ENCODE measurements at places on chromosomes 16 and 17.
A peak's percentile ranks its signal among the peaks of the same experiment; 100 is the strongest.

- DNase-seq: peak; percentile 68
These were observed 8.8 kb upstream of the CEP112 start for GRCh38 chr17:66200685-66201092.

DNA sequence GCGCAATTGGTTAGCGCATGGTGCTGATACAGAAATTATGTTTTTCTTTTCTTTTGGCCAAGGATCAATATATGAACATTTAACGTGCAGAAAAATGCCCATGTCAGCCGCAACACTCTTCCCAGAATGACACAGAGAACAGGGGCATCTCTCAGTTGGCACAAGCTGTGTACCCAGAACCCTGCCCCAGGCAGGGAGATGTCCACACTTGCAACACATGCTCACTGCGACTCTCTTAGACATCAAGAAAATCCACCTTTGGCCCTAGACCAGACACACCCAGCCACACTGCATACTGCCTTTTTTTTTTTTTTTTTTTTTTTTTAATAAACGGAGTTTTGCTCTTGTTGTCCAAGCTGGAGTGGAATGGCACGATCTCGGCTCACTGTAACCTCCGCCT lies 17.0 kb downstream of the PITPNA start:
- DNase-seq: no peak

DNA sequence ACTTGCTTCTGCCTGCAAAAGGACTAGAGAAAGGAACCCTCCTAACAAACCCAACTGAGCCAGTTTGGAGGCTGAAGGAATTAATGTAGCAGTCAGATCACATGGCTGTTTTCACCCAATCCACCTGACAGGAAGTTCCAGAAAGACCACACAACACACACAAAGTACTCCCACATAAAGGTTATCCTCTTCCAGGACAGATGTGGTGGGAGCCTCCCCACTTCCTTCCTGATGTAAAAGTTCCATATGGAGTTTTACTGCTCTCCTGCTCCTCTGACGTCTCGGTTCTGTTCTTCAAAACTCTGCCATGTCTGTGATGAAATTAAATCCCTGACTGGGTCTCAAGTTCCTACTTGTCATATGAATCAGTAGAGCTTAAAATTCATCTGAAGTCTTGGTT lies 497.0 kb upstream of the HSBP1 start:
- DNase-seq: no peak

DNA sequence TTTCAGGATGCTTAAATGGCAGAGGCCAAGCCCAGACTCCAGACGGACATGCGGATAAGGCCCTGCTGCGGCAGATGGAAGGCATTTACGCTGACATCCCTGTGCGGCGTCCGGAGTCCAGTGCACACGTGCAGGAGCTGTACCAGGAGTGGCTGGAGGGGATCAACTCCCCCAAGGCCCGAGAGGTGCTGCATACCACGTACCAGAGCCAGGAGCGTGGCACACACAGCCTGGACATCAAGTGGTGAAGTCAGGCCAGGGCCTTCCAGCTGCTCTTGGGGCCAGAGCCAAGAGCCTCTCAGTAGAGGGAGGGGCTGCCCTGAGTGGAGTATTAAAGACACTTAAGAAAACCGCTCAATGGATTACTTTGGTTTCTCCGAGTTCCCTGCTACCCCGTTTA lies 29.4 kb downstream of the NARF start:
- no peak for DNase-seq

DNA sequence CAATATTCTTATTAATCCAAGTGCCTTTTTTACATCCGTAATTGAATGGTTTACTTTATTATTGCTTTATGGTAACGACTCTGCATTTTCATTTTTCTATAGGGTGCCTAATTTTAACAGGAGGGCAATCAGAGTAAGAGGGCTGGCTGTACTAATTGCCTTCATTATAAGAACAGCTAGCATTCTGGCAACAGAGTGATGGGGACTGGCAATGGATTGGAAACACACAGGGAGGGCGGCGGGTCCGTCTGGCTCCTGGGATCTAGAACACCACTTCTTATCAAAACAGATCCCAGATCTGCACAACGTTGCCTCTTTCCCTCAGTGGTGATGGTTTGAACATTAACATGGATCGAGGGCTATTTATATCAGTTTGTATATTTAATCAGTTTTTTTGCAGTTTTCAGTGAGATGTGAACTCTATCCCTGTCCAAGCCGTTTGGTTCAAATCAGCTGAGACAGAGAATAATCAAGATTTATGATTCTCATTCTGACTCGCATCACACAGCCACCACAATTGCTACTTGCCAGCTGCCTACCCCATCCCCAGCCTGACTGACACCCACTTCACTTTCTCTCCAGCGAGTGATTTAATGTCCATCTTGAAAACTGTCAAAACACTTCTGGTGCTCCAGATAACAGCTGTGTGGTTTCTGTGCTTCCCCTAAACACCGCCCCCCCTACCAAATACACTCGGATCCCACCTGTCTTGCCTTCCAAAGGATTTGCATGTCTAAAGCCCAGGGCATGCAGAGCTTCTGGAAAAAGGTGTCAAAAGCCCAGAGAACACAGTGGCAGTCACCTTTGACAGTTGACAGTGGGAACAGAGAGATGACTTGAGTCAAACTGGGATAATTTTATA lies 327.9 kb downstream of the HS3ST4 start:
- no peak for DNase-seq

GRCh38 chr17:68776451-68776850 lies 175.3 kb upstream of the FAM20A start:
- no peak for DNase-seq

DNA sequence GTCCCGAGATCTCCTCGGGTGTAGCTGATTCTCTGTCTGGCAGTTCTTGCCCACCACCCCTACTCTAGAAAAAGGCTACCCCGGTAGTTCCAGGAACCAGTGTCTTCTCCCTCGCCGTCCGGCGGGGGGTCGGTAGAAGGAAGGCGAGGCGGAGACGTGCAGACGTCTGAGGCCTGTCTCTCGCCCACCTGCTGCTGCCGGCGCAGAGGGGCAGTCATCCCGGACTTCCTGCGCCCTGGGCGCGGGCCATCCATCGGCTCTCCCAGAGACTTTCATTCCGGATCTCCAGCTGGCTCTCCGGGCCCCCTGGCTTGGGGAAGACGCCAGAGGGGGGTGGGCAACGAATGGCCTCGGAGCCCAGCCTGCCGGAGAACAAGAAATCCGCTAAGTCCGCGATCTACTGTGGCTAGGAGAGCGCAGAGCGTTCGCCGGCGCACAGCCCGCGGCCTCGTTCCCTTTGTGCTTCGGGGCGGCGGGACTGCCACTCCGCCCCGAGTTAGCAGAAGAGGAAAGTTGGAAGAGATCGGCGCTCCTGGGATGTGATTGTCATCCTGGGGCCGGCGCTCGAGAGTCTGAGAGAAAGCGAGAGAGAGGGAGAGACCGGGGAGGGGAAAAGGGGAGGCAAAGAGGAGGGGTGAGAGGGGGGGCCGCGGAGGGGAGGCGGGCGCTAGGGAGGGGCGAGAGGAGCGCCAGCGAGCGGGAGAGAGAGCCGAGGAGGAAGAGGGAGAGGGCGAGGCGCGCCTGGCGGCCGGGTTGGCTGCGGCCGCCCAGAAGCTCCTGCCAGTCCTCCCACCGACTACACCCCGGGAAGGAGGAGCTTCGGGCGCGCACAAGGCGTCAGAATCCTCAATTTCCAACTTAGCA lies at the start of gene IRX5:
TSS of gene IRX5 (plus strand) at position 861 of the 864 bp plus-strand sequence. CDS start 334 bp downstream, outside the sequence.
- peak; percentile 59 for DNase-seq

DNA sequence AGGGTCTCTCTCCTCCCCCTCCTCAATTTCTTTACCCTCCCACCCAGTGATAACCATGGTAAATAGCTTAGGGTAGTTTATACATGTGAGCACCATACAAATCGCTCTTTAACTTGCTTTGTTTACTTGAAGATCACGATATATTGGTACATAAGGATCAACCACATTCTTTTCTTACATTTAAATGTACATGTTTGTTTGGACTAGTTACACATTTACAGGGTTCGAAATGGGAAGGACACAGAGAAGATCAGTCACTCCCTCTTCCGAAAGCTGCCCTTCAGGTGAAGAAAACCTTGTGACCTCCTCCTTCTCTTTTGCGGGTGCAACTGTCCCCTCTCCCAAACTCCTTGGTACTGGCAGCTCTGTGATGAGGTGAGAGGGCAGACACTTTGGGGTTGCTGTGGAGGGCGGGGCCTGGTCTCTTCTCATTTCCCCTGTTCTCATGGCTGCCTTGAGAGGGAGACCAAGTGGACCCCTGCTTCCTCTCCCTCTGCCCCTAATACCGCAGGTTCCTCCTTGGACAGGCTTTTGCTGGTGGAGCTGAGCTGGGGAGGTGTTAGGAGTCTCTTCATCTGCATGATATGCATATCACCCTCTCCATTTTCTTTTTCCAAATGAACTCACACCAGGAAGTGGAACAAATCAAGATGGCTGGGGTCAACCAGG lies 4.7 kb upstream of the PIK3R6 start:
- DNase-seq: no peak

GRCh38 chr17:82094931-82095776 lies 2.9 kb downstream of the FASN start:
- DNase-seq: no peak

DNA sequence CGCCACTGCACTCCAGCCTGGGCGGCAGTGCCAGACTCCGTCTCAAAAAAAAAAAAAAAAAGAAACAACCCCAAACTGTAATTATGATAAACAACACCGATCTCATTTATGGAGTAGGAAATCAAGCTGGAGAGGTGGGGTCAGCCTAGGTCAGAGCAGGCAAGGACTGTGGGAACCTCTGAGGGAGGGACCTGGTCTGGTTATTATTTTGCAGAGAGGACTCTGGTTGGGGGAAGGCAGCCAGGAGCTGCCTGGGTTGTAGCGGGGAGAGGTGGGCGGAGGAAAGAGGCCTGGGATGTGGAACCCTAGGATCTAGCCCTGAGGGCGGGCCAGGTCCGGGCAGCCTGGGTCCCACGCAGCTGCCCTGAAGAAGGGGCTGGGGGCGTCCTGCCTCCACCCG lies 10.9 kb upstream of the HS3ST6 start:
- DNase-seq: peak; percentile 35

GRCh38 chr16:15403392-15403995 lies 7.9 kb downstream of the MPV17L start:
- no peak for DNase-seq

- DNase-seq: no peak
These were observed 264.3 kb downstream of the CPPED1 start for GRCh38 chr16:12539185-12539929.

GRCh38 chr17:28072936-28073533 lies 30.6 kb downstream of the NLK start:
- no peak for DNase-seq

GRCh38 chr17:44387804-44388203 lies 1.6 kb downstream of the ITGA2B start:
- DNase-seq: no peak

DNA sequence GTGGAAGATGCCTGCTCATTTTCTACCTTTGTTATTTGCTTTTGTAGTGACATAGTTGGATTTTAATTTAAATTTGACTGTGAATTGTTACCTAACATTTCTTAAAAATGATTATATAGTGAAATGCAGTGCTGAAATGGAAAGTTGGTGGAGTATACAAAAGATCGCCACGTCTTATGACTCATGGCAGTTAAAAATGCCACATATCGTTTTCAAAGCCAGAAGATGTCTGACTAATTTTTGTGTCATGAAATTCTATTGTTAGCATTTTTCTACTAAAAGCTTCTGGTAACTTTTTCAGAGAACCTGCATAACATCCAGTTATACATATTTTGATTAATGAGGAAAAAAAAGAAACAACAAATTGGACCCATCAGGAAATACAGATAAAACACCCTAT lies 20.6 kb downstream of the MAP2K4 start:
- no peak for DNase-seq

DNA sequence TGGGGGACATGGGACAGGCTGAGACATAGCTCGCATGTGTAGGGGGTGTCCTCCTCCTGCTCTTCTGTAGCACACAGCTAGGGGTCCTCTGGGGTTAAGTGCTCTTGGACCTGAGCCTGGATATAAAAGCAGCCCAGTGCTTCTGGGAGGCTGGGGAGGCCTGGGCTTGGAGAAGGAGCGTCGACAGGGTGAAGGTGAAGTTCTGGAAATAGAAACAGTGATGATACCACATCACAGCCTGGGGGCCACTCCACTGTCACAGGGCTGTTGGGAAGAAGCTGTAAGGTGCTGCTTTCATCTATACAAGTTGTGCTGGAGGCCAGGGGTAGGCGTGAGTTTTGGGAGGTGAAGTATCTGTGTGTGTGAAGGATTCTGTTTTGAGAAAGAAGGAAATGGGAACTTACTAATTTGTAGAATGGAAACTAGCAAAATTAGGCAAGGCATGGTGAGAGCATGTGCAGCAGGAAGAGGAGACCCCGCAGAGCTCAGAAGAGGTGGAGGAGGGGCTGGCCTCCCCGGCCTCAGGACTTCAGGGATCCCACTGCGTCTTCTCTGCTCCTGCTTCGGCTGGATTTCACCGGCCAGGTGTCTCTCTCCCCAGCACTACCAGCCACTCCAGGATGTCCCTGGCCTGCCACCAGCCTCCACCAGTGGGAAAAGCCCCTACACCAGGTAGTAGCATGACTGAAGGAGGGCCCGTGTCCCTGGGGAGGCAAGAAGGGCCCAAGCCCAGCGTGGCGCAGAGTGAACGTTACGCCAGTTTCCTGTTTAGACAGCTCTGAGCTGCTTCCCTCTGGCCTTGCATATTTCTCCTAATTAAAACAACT lies 19.4 kb downstream of the PLCG2 start:
- DNase-seq: no peak

DNA sequence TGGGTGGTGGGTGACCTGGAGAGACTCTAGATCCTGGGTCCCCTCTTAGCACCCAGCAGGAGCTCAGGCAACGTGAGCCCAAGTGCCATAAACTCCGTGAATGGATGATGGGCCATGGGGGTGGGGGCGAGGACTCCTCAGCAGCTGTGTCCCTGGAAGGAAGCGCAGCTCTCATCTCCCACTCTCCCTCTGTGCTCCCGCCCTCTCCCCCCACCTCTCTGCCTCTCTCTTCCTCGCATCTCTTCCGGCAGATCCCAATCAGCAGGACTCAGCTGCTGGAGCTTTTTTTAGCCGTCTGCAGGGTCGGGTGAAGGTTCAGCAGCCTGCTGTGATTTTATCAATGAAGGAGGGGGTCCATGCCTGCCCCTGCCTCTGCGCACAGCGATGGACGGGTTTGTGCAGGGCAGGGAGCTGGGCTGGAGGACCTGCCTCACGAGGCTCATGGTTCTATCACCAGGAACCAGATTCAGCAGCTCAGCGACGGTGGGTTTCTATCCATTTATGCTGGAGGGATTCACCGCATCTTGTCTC lies 8.3 kb downstream of the CCR7 start:
- peak; percentile 33 for DNase-seq

DNA sequence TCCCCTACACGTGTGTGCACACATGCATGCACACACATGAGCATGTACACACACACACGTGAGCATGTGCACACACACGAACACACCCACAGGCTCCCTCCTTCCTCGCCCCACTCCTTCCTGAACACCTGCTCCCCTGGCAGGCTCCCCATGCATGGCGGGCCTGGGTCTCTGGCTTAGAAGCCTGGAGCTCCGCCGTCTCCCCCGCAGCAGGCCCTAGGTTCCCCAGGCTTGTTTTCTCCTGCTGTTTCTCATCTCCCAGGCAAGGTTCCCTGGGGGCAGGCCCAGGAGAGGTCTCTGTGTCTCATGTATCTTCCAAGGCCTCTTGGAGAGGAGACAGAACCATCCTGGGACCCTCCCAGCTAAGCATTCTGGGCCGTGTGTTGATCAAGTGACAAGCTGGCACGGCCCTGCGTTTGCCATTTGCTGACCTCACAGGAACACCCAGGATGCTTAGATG lies 202.3 kb upstream of the CIBAR2 start:
- no peak for DNase-seq

- no peak for DNase-seq
These were observed 7.2 kb upstream of the IGFALS start for GRCh38 chr16:1800701-1801100.
